H9 (cell line): ENCODE measurements at places on chromosomes 12 and 14.
A peak's percentile ranks its signal among the peaks of the same experiment; 100 is the strongest.

DNA sequence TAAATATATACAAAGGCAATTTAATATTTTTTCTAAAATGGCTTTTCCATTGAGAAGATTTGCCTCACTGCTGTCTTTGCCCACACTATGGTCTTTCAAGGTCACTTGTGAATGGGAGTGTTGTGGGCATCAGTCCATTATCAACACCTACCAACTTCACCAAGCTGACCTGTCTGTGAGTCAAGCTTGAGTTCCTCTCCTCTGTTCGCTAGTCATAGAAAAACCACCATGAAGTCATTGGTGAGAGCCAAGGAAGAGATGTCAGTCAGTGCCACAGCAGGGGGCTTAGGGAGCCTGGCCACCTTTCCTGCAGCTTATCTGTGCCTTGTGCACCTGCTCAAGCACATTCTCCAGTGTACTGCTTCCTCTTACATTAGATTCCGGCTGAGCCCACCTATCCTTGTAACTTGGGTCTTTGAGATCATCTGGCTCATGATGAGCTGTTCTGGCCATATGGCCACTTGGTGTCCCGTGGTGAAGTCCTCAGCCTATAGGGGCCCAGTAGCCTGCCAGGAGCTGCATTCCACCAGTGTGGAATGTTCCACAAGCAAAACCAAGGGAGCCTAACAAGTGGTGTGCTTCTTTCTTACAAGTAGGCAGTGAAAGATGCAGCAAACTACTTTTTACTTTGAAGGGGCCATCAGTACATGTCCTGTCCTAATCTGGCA is 80.8 kb upstream of the C12orf71 start:
- no peak overlapping the region for H3K27ac ChIP-seq
- H3K36me3 ChIP-seq, result peaks cover 11% of the 10 kb centered on the region
- no peak overlapping the region for H3K4me3 ChIP-seq
- no peaks in the 10 kb centered on the region for H3K27me3 ChIP-seq

DNA sequence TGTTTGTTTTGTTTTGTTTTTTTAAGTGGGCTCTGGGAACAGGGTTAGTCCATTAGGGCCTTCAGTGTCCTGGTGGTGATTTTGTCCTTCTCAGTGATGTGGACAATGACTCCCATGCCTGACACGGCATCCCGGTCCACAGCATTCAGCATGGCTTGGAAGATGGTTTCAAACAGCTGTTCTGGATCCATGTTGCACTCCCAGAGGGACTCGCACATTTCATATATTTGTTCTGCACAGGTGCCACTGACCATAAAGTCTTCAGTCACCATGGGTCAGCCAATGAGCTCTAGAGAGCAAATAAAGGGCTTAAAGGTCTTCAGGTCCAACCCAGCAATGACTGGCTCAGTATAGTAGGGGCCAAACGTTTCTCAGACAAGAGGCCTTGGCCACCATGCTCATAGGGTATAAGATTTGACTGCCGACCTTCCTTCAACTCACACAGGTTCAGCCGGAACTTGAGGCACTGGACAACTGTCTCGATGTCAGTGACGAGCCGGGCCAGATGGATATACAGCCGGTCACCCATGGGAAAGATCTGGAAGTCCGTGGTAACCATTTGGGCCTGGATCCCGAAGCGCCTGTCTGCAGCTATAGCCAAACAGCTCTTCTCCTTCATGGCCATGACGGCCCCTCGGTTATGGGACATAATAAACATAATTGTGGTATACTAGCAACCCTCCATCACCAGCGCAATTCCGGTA is 18.0 kb downstream of the OR10P1 start:
- no peaks in the 10 kb centered on the region for H3K27me3 ChIP-seq
- H3K4me1 ChIP-seq, result no peaks in the 10 kb centered on the region; the same call in 1 of the 2 replicates
- H3K4me3 ChIP-seq, result no peak overlapping the region
- DNase-seq, result no peak
- no peak overlapping the region for H3K27ac ChIP-seq

DNA sequence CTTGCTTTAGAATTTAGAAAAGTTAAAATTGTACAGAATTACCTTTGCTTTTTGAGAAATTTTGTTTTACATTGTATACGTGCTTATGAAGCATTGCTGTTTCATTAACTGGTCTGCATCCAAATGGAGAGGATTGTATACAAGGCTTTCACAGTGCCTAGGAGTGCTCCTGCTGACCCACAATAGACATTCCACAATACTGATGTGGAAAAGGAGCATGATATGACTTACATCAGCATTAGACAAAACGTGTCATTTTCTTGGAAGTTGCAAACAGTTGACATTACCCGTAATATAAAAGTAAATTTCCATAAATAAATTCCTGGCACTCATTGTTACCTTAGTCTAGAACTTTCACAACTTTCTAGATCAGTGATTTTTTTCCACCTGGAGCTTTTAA is 1.9 kb downstream of the PRKD1 start:
- H3K27ac ChIP-seq, result no peak overlapping the region
- peak overlapping the region; percentile 84; the same call in 1 of the 2 replicates for H3K4me3 ChIP-seq
- H3K36me3 ChIP-seq, result no peaks in the 10 kb centered on the region
- no peak for DNase-seq

DNA sequence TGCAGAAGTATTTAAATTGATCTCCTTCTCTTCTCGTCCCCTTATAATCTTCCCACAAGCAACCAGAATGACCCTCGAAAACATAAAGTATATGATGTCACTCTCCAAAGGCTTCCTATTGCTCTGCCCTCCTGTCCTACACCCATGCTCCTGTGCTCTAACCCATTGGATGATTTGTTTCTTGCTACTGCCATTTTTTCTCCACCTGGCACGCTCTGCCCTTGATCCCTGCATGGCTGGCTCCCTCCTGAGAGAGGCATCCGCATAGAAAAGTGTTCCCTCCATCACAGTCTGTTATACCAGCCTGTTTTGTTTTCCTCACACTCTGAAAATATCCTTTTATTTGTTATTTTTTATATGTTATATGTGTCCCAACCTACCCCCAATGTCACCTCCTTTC is 19.8 kb downstream of the MYRFL start:
- H3K36me3 ChIP-seq, result no peaks in the 10 kb centered on the region
- no peak overlapping the region for H3K4me3 ChIP-seq
- H3K27ac ChIP-seq, result no peak overlapping the region

- H3K27ac ChIP-seq, result no peak overlapping the region
- DNase-seq, result no peak
- no peaks in the 10 kb centered on the region for H3K4me1 ChIP-seq
Measured at GRCh38 chr12:93323625-93324329, 53.9 kb upstream of the NUDT4 start.

DNA sequence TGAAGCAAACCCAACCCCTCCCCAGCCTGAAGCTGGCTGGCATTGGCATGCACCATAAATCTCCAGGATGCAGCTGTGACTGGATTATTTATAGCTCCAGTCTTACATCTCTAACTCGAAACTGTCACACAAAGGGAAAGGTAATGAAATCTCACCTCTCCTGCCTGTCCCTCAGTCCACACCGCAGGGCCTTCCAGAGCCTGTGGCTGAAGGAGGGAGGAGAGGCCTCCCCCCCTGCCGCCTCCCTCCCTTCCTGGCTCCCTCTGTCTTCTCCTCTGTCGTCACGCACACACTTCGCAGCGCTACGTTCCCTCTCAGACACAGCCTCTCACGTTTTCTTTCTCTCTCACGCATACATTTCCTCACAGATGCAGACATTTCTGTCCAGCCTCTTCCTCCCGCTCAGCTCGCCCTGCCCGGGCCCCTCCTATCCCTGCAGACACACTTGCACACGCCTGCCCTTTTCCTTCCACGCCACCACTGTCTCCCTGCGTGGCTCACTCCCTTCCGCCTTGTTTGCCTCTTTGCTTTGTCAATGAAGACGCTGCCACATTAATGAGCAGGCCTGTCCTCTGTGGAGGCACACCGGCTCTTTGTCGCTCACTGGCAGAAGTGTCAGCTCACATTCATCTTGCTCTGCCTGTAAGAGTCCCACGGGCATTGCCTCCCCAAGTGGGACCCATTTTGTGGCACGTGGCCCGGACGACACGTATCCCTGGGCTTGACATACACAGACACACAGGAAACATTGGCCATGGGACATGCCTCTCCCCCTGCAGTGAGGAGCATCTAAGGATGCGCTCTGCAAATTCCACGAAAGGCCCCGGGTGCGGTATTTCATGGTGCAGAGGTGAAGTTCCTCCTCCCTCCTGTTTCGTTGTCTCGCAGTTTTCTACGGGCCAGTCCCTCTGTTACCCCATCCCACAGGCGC is 27.9 kb downstream of the IRF2BPL start:
- H3K27ac ChIP-seq, result no peak overlapping the region
- no peak for DNase-seq
- H3K4me3 ChIP-seq, result no peak overlapping the region
- H3K36me3 ChIP-seq, result no peaks in the 10 kb centered on the region; the same call in 2 of the 3 replicates

DNA sequence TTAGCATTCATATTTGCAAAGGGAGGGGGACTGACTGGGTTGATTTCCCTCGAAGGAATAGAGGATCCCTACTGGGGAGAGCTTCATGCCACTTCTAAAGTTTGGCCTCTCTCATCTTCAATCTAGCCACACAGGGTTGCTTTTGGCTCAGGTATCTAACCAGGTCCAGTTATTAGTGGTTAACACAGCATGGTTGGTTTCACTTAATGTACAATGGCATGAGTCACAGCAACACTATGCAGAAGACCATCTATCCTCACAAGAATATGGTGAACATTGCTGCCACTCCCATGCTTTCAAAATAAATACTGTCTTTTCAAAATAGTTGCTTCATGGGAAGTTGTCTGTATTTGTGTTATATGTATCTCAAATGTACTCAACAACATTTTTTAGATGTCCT is 6.6 kb upstream of the RAB3IP start:
- H3K27me3 ChIP-seq, result no peaks in the 10 kb centered on the region; the same call in 1 of the 2 replicates
- no peak for DNase-seq
- H3K4me1 ChIP-seq, result no peaks in the 10 kb centered on the region
- no peak overlapping the region for H3K4me3 ChIP-seq
- H3K36me3 ChIP-seq, result no peaks in the 10 kb centered on the region
